ENCODE measurements at places on chromosomes 12 and 14. TPM values are rescaled to one million over a fixed set of nuclear protein-coding genes. Genes with fewer than 3 reads are reported as not detected.

GRCh38 chr12:104460041-104460719, 3.4 kb downstream of the CHST11 start:
- no peak for DNase-seq
- H3K27me3 ChIP-seq: no peaks in the 10 kb centered on the region
- peaks cover 6% of the 10 kb centered on the region for H3K36me3 ChIP-seq
- peak overlapping the region; percentile 99 for H3K27ac ChIP-seq
- H3K4me3 ChIP-seq: peak overlapping the region; percentile 97

DNA sequence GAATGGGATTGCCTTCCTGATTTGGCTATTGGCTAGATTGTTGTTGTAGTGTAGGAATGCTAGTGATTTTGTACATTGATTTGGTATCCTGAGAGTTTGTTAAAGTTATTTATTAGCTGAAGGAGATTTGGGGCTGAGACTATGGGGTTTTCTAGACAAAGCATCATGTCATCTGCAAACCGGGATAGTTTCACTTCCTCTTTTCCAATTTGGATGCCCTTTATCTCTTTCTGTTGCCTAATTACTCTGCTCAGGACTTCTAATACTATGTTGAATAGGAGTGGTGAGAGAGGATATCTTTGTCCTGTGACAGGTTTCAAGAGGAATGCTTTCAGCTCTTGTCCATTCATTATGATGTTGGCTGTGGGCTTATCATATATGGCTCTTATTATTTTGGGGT, 265.7 kb upstream of the MGAT4C start:
- H3K27me3 ChIP-seq: no peaks in the 10 kb centered on the region
- no peak for DNase-seq
- H3K4me3 ChIP-seq: no peak overlapping the region
- no peaks in the 10 kb centered on the region for H3K36me3 ChIP-seq
- H3K4me1 ChIP-seq: no peaks in the 10 kb centered on the region

- H3K27me3 ChIP-seq: no peaks in the 10 kb centered on the region
- no peak for DNase-seq
- peaks cover 42% of the 10 kb centered on the region for H3K4me1 ChIP-seq
- H3K4me3 ChIP-seq: no peak overlapping the region
Measured at GRCh38 chr12:57483466-57483865, 3.8 kb upstream of the ARHGAP9 start.

DNA sequence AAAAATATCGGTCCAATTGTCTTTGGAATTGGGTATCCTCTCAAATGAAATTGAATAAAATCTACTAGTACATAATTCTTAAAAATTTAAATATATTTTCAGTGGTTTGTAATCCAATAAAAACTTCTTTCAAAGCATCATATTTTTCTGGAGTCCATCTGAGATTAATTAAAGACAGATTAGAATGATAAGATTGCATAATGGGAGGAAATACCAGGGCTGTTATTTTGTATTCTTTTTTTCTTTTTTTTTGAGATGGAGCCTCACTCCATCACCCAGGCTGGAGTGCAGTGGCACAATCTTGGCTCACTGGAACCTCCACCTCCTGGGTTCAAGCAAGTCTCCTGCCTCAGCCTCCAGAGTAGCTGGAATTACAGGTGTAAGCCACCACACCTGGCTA, 103.8 kb downstream of the TMTC3 start:
- H3K36me3 ChIP-seq: peaks cover 2% of the 10 kb centered on the region
- H3K4me3 ChIP-seq: no peak overlapping the region
- no peak for DNase-seq
- peaks cover 2% of the 10 kb centered on the region for H3K4me1 ChIP-seq
- H3K27me3 ChIP-seq: peaks cover 18% of the 10 kb centered on the region
- H3K27ac ChIP-seq: no peak overlapping the region

DNA sequence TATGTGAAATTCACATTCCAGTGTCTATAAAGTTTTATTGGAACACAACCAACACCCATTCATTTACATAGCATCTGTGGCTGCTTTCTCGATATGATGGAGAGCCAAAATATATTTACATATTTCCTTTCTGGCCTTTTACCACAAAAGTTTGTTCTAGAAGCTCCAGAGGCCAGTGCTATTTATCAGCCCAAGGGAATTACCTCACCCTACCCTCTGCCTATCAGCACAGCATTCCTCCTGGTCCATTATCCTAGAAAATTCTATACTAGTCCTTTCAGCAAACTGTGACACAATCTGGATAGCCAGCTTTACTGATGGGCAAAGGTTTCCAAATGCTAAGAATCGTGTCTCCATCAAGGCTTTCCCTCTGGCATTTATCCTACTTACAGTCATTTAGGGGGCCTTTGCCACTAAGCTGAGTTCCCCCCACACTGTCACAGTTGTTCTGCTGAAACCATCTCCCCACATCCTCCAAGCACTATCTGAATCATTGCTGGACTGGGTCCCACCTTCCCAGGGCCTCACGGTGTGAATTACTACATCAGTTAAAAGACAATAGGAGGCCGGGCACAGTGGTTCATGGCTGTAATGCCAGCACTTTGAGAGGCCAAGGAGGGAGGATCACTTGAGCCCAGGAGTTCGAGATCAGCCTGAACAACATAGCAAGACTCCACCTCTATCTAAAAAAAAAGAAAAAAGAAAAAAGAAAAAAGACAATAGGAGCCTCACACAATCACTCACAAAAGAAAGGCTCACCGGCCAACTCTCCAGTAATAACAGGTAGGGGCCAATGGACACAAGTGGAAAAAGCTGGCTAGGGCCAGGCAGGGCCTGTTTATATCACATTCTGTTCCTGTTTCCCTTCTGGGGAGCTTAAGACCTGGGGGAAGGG, 12.1 kb downstream of the SYNE3 start:
- H3K27me3 ChIP-seq: no peaks in the 10 kb centered on the region
- DNase-seq: no peak
- peaks cover 9% of the 10 kb centered on the region for H3K36me3 ChIP-seq
- peak overlapping the region; percentile 19 for H3K4me3 ChIP-seq
- peak overlapping the region; percentile 87 for H3K27ac ChIP-seq
- peaks cover 62% of the 10 kb centered on the region for H3K4me1 ChIP-seq

DNA sequence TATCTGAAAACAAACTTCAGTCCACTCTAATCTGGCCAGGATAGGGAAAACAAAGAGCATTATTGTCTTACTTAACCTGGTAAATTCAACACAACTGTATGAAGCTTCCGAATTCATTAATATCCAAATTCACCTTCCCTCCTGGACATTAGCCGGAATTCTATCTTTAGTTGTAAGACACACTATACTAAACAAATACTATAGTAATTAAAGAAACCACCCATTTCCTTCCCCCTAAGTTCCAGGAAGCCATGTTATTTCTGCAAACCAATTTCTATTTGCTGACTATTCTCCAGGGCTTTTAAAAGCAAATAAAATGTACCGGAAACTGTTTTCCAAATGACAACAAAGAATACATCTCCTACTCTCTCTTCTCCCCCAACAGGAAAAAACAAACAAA, 122.7 kb upstream of the MDM1 start:
- no peaks in the 10 kb centered on the region for H3K27me3 ChIP-seq
- peak overlapping the region; percentile 5 for H3K27ac ChIP-seq
- peaks cover 58% of the 10 kb centered on the region for H3K4me1 ChIP-seq
- DNase-seq: no peak

CNTN1 gene
- not detected for total RNA-seq

CD4 gene
- 187 TPM for total RNA-seq

COX6A1 gene
- total RNA-seq: 136 TPM

GRCh38 chr12:121241156-121241970, 31.4 kb downstream of the P2RX4 start:
- peaks cover 32% of the 10 kb centered on the region for H3K4me1 ChIP-seq
- no peak for DNase-seq
- H3K27ac ChIP-seq: peak overlapping the region; percentile 100
- H3K27me3 ChIP-seq: no peaks in the 10 kb centered on the region

DNA sequence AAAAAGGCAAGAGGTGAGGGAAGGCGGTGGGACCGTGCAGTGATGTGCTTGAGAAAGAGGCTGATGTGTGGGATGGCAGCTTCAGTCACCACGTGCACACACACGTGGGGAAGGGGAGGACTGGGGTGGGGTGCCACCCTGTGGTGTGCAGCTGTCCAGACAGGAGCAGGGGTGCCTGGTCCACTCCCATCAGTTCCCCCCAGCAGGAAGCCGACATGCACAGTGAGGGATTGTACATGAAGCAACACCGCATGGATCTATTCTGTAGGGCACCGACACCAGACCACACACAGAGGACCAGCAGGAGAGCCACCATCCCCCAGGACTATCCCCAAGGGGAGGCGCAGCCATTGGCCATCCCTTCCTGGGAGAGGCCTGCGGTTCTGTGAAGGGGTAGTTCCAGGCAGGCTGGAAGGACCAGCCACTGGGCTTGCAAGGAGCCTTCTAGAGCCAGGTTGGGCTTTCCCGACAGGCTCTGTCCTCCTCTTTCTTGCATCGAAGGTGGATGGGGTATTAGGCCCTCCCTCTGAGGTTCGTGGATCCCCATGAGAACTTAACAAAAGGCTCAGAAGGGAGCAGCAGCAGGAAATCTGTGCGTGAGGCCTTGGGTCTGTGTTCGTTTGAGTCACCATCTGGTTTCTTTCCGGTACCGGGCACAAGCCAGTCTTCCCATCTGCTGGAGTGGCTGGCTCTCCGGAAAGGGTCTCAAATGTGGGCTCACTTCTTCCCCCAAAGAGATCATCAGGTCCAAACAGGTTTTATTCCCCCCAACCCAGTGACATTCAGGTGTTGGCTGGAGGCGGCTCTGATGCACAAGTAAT, 59.8 kb downstream of the PLEKHG3 start:
- no peaks in the 10 kb centered on the region for H3K36me3 ChIP-seq
- peak overlapping the region; percentile 52 for H3K4me3 ChIP-seq
- peak overlapping the region; percentile 84 for H3K27ac ChIP-seq
- DNase-seq: no peak
- peaks cover 10% of the 10 kb centered on the region for H3K27me3 ChIP-seq

All from T-helper 17 cell (primary cell).